Hair follicle dermal papilla cell (primary cell): ENCODE measurements at places on chromosomes 5 and 9. TPM values are rescaled to one million over a fixed set of nuclear protein-coding genes. Genes with fewer than 3 reads are reported as not detected.

Gene NR4A3
- 0.24 and 0.65 TPM in 2 replicates for total RNA-seq

Gene CSF1R
- 0.16 and 0.36 TPM in 2 replicates for total RNA-seq

Gene FOXD4
- 0.16 and 0.24 TPM in 2 replicates for total RNA-seq

Gene C7
- total RNA-seq, result not detected in 2 replicates
